ENCODE measurements at places on chromosomes 12 and 14.
A peak's percentile ranks its signal among the peaks of the same experiment; 100 is the strongest.

DNA sequence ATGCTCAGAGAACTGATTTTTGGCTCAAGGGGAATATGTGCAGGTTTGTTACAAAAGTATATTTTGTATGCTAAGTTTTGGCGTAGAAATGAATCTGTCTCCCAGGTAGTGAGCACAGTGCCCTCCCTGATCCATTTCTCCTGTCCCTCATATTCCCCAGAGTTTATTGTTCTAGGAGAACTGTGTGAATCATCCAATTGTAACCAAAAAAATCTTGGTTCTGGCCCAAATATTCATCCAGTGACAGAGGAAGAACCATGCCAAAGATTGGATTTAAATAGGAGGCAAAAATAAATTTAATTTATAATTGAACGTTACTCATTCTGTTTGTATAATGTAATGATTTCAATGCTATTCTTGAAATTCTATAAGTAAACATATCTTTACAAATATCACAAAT is 4.8 kb downstream of the CATSPERB start:
- DNase-seq = no peak
- H3K4me3 ChIP-seq = no peak overlapping the region
- no peaks in the 10 kb centered on the region for H3K4me1 ChIP-seq
- H3K27me3 ChIP-seq = no peaks in the 10 kb centered on the region
- H3K27ac ChIP-seq = no peak overlapping the region

GRCh38 chr12:79983986-79984620 is 49.2 kb upstream of the PPP1R12A start:
- H3K4me3 ChIP-seq = no peak overlapping the region
- no peak overlapping the region for H3K27ac ChIP-seq
- DNase-seq = peak; percentile 48
- H3K36me3 ChIP-seq = no peaks in the 10 kb centered on the region
- peaks cover 7% of the 10 kb centered on the region for H3K4me1 ChIP-seq

- no peaks in the 10 kb centered on the region for H3K36me3 ChIP-seq
- H3K4me3 ChIP-seq = no peak overlapping the region
- H3K4me1 ChIP-seq = peaks cover 2% of the 10 kb centered on the region
- H3K27me3 ChIP-seq = peaks cover 54% of the 10 kb centered on the region
- no peak for DNase-seq
- no peak overlapping the region for H3K27ac ChIP-seq
Measured at GRCh38 chr14:104931771-104932675, 7.3 kb downstream of the PLD4 start.

- no peak overlapping the region for H3K4me3 ChIP-seq
- H3K4me1 ChIP-seq = no peaks in the 10 kb centered on the region
- DNase-seq = no peak
- H3K27me3 ChIP-seq = no peaks in the 10 kb centered on the region
Measured at GRCh38 chr12:117433878-117434277, 72.5 kb upstream of the NOS1 start.

DNA sequence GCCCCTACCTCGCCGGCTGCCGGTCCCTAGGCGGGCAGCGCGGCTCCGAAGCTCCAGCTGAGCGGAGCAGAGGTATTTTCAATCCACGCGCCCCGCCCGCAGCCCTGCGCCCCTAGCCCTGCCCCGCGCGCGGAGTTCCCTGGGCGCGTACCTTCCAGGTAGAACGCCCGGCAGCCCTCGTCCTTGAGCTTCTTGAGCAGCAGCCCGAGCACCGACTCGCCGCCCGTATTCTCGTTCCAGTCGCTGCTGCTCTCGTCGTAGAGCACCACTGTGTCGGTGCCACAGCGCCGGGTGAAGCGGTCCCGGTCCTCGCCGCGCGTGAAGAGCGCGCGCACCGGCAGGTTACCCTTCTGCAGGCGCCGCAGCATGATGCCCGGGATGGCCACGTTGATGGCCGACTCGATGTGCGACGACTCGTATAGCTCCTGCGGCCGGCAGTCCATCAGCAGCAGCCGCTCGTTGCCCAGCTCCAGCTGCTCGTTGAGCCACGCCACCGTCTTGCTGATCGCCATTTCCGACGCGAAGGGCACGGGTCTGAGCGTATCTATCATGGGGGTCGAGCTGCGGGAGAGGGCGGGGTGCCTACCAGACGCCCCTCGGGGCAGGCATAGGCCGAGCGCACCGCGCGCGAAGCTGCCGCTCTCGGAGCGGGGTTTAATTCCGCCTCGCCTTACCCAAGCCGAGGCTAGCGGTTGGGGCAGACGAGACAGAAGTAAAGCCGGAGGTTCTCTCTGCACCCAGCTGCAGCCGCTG is 636 bp downstream of the DUSP6 start:
- peaks cover 8% of the 10 kb centered on the region for H3K4me1 ChIP-seq
- peak; percentile 35 for DNase-seq
- H3K36me3 ChIP-seq = peaks cover 11% of the 10 kb centered on the region
- H3K27ac ChIP-seq = peak overlapping the region; percentile 90
- H3K27me3 ChIP-seq = no peaks in the 10 kb centered on the region

- peaks cover 2% of the 10 kb centered on the region for H3K4me1 ChIP-seq
- no peak for DNase-seq
- no peak overlapping the region for H3K4me3 ChIP-seq
- H3K27me3 ChIP-seq = no peaks in the 10 kb centered on the region
Measured at GRCh38 chr14:67646131-67646530, 26.4 kb downstream of the ARG2 start.

DNA sequence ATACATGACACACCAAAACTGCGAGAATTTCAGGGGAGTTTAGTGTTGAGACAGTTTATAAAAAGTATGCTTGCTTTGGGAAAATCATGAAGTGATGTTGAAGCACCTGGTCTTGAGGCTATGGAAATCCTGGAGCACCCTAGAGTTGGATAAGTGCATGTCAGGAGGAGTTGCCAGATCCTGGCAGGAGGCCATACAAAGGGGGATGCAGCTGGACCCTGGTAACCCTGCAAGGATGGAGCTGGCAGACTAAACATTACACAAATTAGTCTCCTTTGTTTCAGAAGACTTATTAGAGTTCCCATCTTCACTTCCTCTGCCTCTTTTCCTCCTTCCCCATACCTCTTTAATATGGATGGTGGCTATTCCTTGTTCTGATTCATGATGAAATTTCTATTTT is 907.0 kb downstream of the BCL11B start:
- no peak overlapping the region for H3K27ac ChIP-seq
- no peak overlapping the region for H3K4me3 ChIP-seq
- H3K36me3 ChIP-seq = no peaks in the 10 kb centered on the region
- DNase-seq = no peak
- no peaks in the 10 kb centered on the region for H3K4me1 ChIP-seq
- no peaks in the 10 kb centered on the region for H3K27me3 ChIP-seq

- H3K27me3 ChIP-seq = peaks cover 3% of the 10 kb centered on the region
- no peak overlapping the region for H3K4me3 ChIP-seq
- no peak for DNase-seq
- H3K27ac ChIP-seq = no peak overlapping the region
Measured at GRCh38 chr12:111310076-111310870, 58.6 kb downstream of the PHETA1 start.

GRCh38 chr14:23379366-23380196 is 2.7 kb downstream of the CMTM5 start:
- H3K4me1 ChIP-seq = no peaks in the 10 kb centered on the region
- H3K27me3 ChIP-seq = peaks cover 39% of the 10 kb centered on the region
- H3K27ac ChIP-seq = no peak overlapping the region
- no peak overlapping the region for H3K4me3 ChIP-seq
- H3K36me3 ChIP-seq = no peaks in the 10 kb centered on the region
- peak; percentile 17 for DNase-seq

GRCh38 chr12:107277855-107278254 is 184.5 kb upstream of the CRY1 start:
- peak; percentile 84 for DNase-seq
- H3K27me3 ChIP-seq = no peaks in the 10 kb centered on the region
- H3K4me1 ChIP-seq = no peaks in the 10 kb centered on the region
- no peak overlapping the region for H3K4me3 ChIP-seq
- H3K27ac ChIP-seq = no peak overlapping the region

- H3K27ac ChIP-seq = peak overlapping the region; percentile 83
- no peak overlapping the region for H3K4me3 ChIP-seq
- no peak for DNase-seq
- H3K27me3 ChIP-seq = no peaks in the 10 kb centered on the region
- peaks cover 33% of the 10 kb centered on the region for H3K36me3 ChIP-seq
Measured at GRCh38 chr12:6337958-6338433, 3.9 kb downstream of the TNFRSF1A start.

- DNase-seq = no peak
- no peaks in the 10 kb centered on the region for H3K4me1 ChIP-seq
- H3K27ac ChIP-seq = no peak overlapping the region
- H3K36me3 ChIP-seq = no peaks in the 10 kb centered on the region
- no peak overlapping the region for H3K4me3 ChIP-seq
- no peaks in the 10 kb centered on the region for H3K27me3 ChIP-seq
Measured at GRCh38 chr12:131063960-131064359, 110.3 kb downstream of the ADGRD1 start.

- H3K27ac ChIP-seq = no peak overlapping the region
- H3K27me3 ChIP-seq = peaks cover 2% of the 10 kb centered on the region
- peak; percentile 88 for DNase-seq
- no peaks in the 10 kb centered on the region for H3K36me3 ChIP-seq
- peaks cover 4% of the 10 kb centered on the region for H3K4me1 ChIP-seq
- no peak overlapping the region for H3K4me3 ChIP-seq
Measured at GRCh38 chr12:91778938-91779400, 366.7 kb downstream of the BTG1 start.

GRCh38 chr12:6902448-6902847 is 2.2 kb upstream of the LRRC23 start:
- H3K36me3 ChIP-seq = no peaks in the 10 kb centered on the region
- no peak overlapping the region for H3K27ac ChIP-seq
- no peak overlapping the region for H3K4me3 ChIP-seq
- H3K4me1 ChIP-seq = peaks cover 3% of the 10 kb centered on the region

GRCh38 chr12:43428088-43428600 is 123.9 kb downstream of the ADAMTS20 start:
- H3K36me3 ChIP-seq = no peaks in the 10 kb centered on the region
- no peak overlapping the region for H3K4me3 ChIP-seq
- H3K27ac ChIP-seq = no peak overlapping the region
- no peak for DNase-seq

DNA sequence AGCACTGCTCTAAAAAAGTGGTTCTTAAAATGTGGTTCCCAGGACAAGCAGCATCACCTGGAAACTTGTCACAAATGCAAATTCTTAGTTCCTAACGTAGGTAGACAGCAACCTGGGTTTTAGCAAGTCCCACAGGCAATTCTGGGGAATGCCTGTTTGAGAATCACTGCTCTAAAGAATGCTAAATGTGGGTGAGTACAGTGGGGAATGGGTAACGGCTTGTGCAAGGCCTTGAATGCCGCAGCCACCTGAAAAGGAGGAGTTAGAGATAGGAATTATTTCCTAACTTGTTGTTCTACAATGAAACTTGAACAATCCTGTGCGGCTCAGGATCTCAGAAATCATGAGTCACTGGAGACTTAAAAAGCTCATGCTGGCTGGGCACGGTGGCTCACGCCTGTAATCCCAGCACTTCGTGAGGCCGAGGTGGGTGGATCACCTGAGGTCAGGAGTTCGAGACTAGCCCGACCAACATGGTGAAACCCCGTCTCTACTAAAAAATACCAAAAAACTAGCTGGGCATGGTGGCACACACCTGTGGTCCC is 34.9 kb downstream of the GNS start:
- H3K36me3 ChIP-seq = peaks cover 26% of the 10 kb centered on the region
- H3K27me3 ChIP-seq = no peaks in the 10 kb centered on the region
- H3K4me3 ChIP-seq = no peak overlapping the region
- DNase-seq = no peak

- peak; percentile 32 for DNase-seq
- H3K27ac ChIP-seq = no peak overlapping the region
- H3K4me1 ChIP-seq = no peaks in the 10 kb centered on the region
- no peaks in the 10 kb centered on the region for H3K36me3 ChIP-seq
Measured at GRCh38 chr14:61891170-61891569, 128.9 kb downstream of the SNAPC1 start.

DNA sequence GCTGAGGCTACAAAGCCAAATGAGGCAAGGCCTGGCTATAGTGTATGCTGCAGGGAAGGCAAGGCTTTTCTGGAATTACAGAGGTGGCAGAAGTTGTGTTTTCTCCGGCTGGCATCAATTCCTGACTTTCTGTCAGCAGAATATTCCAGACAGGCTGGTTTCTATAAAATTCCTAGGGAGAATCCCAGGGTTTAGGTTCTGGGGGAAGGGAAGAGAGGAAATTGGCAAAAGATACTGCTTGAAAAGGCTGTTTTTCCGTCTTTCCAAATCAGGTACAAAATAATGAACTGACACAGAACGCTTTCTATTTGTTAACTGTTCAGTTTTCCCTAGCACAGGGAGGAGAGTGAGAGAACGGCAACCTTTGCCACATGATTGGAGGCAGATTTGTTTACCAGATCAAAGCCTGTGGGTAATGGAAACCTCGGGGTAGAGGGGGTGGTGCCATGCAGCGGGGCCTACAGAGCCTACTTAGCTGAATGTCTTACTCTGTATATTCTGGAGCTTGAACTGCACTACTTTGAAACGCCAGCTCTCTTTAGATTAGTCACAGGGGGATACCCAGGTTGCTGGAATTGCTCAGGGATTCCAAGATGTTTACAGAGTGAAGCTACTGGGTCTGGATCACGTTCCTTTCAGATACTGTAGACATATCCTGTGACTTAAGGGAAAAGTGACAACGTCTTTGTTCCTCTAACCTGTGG is 65.8 kb upstream of the DACT1 start:
- no peaks in the 10 kb centered on the region for H3K36me3 ChIP-seq
- DNase-seq = peak; percentile 89
- H3K4me3 ChIP-seq = no peak overlapping the region
- H3K4me1 ChIP-seq = peaks cover 9% of the 10 kb centered on the region
- H3K27ac ChIP-seq = no peak overlapping the region

DNA sequence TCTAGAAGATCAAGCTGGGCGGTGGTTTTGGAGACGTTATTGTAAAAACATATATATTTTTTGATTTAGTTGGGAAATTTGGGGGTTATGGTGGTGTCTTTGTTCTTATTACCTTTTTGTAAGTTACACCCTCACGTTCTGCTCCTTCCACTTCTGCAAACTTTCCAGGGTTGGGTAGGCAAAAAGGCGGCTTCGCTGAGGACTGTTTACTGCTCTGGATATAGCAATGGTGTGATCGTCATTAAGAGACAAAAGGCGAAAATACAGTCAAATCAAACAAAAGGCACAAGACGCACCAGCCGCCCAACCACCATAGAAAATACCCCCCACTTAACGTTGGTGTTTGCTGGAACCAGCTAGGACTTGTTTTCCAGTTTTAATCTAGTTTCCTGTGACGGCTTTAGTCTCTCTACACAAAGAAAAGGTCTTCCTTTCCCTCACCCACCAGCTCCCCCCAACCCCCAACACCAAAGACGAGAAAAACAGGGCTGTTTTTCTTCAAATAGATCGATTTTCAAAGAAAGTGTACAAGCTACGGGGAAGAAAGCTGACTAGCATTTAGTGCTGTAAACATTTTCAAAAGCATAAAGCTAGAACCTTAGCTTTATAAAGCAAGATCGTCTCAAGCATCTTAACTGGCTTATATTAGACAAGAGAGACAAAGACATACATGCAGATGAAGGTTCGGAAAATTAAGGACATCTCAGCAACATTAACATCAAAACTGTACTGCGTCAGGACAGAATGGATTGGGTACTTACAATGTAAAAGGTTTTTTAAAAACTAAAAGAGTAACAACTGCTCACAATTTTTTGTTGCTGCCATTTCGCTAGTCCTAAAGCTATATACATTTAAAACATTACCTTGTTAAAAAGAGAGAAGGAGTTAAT is 2.0 kb upstream of the SETD1B start:
- peak overlapping the region; percentile 52 for H3K4me3 ChIP-seq
- H3K36me3 ChIP-seq = peaks cover 5% of the 10 kb centered on the region
- DNase-seq = peak; percentile 45

- peak; percentile 28 for DNase-seq
- no peaks in the 10 kb centered on the region for H3K4me1 ChIP-seq
- no peaks in the 10 kb centered on the region for H3K27me3 ChIP-seq
- H3K27ac ChIP-seq = no peak overlapping the region
- H3K4me3 ChIP-seq = no peak overlapping the region
Measured at GRCh38 chr12:115632308-115632707, 645.2 kb downstream of the MED13L start.

All from IMR-90 (cell line).